ENCODE measurements at places on chromosomes 7 and 10. TPM values are rescaled to one million over a fixed set of nuclear protein-coding genes. Genes with fewer than 3 reads are reported as not detected.

- H3K4me3 ChIP-seq, result no peak overlapping the region
- no peaks in the 10 kb centered on the region for H3K36me3 ChIP-seq
- H3K27ac ChIP-seq, result no peak overlapping the region
- DNase-seq, result peak; percentile 63
- H3K27me3 ChIP-seq, result no peaks in the 10 kb centered on the region
Observed at GRCh38 chr7:115707258-115708012, 323.1 kb downstream of the TFEC start.

GRCh38 chr7:28155019-28155660, 25.5 kb downstream of the JAZF1 start:
- no peaks in the 10 kb centered on the region for H3K36me3 ChIP-seq
- no peak overlapping the region for H3K4me3 ChIP-seq
- no peaks in the 10 kb centered on the region for H3K27me3 ChIP-seq
- peak; percentile 19 for DNase-seq
- H3K27ac ChIP-seq, result peak overlapping the region; percentile 25

DNA sequence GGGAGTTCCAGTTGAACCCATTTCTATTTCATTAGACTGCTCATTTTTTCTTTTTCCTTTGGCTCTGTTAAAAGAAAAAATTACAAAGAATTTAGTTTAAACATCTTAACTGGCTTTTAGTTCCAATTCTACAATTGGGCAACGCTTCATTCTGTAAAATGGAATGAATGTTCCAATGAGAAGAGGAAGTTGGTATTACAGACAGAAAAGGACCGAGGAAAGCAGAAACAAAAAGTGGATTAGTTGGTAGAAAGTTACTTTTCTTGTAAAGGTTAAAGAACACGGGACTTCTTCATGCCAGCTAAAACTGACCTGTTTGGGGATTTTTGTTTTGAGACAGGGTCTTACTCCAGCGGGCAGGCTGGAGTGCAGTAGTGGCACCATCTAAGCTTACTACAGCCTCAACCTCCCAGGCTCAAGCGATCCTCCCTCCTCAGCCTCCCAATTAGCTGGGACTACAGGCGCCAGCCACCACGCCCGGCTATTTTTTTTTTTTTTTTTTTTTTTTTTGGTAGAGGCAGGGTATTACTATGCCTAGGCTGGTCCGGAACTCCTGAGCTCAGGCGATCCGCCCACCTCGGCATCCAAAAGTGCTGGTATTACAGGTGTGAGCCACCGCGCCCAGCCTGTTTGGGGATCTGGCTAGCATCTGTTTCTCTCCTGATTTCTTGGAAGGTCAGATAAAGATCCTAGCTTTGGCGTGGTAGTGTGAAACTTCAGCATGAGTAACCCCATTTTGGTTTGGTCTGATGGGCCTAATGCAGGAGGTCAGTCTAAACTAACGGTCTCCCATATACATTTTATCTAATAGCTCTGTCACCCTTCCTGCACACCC, 1.3 kb upstream of the VDAC2 start:
- no peak for DNase-seq
- H3K36me3 ChIP-seq, result peaks cover 27% of the 10 kb centered on the region
- peaks cover 46% of the 10 kb centered on the region for H3K4me1 ChIP-seq
- peak overlapping the region; percentile 72 for H3K4me3 ChIP-seq
- no peaks in the 10 kb centered on the region for H3K27me3 ChIP-seq

DNA sequence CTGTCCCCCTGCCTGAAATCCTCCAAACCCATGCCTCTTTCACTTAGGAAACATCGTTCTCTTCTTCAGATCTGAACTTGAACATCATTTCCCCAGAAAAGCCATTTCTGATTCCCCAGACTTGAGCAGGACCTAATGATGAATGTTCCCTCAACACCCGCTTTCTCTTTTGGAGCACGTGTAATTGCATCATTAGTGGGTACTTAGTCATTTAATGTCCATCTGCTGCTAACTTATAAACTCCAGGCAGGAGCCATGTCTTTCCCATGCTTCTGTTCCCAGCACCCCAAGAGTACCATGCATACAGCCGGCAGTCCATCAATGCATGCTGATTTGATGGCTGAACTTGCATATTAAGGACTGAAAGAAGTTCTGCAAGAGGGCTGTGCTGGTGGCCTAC, 36.5 kb upstream of the ECHDC3 start:
- no peaks in the 10 kb centered on the region for H3K27me3 ChIP-seq
- H3K36me3 ChIP-seq, result no peaks in the 10 kb centered on the region
- no peak for DNase-seq
- no peak overlapping the region for H3K27ac ChIP-seq
- no peak overlapping the region for H3K4me3 ChIP-seq
- H3K4me1 ChIP-seq, result no peaks in the 10 kb centered on the region

GRCh38 chr7:50397971-50398324, 52.2 kb downstream of the FIGNL1 start:
- no peak overlapping the region for H3K4me3 ChIP-seq
- peaks cover 80% of the 10 kb centered on the region for H3K27me3 ChIP-seq
- no peak overlapping the region for H3K27ac ChIP-seq
- H3K4me1 ChIP-seq, result no peaks in the 10 kb centered on the region
- H3K36me3 ChIP-seq, result no peaks in the 10 kb centered on the region

DNA sequence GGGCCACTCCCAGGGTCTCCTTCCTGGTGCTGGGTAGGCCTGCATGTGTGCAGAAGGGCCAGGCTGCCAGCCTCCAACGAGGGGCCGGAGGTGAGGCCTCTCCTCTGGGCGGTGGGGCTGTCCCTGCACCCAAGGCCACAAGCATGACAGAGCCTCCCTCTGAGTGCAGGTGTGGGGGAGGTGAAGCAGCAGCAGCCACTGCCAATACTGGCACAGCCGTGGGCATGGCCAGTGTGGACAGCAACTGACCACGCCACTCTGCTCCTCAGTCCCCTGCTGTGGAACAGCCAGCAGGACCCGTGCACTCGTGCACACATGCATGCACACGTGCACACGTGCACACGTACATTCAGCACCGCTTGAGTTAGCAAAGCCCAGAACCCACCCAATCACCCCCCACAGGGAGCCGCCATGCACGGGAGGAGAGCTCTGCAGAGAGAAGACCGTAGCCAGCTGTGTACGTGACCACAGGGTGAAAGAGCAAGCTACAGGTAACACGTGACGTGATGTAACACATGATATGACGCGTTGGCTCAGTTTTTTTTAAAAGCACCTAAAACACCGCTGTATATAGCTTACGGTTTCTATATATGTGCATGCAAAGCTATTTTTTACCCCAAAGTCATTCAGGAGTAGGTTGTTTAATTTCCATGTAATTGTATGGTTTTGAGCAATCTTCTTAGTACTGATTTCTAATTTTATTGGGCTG, 23.1 kb downstream of the PAPOLB start:
- no peaks in the 10 kb centered on the region for H3K36me3 ChIP-seq
- H3K27ac ChIP-seq, result no peak overlapping the region
- H3K4me1 ChIP-seq, result no peaks in the 10 kb centered on the region
- H3K27me3 ChIP-seq, result no peaks in the 10 kb centered on the region
- no peak for DNase-seq

CREB3L2 gene
- total RNA-seq, result 9.3 TPM

PRXL2A gene
- not detected for total RNA-seq

MRPS24 gene
- total RNA-seq, result 199 TPM

SHTN1 gene
- 9.0 TPM for total RNA-seq

ZFAND2A gene
- total RNA-seq, result 11.7 TPM

All from PC-3 (cell line).